ENCODE measurements at places on chromosomes 4 and X.

DNA sequence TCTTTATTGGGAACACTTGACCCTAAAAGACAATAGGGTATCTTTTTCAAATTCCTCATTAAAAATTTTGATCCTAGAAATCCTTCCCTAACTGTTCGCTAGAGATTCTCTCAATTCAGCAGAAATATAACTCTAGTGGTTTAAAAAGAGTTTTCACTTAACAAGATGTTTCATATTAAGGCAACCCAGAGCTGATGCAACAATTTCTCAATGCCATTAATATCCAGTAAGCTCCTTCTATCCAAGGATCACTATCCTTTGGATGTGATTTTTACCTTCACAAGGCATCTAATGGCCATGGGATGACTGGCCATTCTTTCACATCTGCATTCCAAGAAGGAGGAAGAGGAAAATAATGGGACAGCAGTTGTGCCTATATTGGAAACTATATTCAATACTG is 183.4 kb downstream of the ANKRD50 start:
- DNase-seq: no peak

DNA sequence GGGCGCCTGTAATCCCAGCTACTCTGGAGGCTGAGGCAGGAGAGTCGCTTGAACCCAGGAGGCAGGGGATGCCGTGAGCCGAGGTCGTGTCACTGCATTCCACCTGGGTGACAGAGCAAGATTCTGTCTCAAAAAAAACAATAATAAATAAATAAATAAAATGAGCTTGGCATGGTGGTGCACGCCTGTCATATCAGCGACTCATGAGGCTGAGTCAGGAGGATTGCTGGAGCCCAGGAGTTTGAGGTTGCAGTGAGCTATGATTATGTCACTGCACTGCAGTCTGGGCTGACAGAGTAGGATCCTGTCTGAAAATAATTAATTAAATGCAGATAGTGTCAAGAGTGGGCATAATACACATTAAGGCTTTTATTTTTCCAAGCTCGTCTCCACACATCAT is 77.5 kb downstream of the DHRSX start:
- no peak for DNase-seq

- peak; percentile 53 for DNase-seq
Observed at GRCh38 chrX:137926090-137926489, 360.2 kb downstream of the ZIC3 start.

DNA sequence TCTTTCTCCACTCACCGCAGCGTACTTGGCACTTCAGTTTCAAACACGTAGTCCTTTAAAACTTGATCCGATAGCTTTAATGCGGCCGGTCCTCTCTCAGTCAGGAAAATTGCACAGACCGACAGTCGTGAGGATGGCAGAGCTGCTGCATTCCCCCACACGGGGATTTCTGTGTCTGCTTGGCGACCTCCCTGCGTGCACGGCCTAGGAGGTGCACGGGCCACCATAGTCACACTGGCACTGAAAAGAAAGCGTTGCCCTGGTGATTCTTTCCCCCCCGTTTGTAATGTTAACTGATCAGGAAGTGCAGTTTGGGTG is 10.3 kb downstream of the AKAP17A start:
- DNase-seq: peak; percentile 1

DNA sequence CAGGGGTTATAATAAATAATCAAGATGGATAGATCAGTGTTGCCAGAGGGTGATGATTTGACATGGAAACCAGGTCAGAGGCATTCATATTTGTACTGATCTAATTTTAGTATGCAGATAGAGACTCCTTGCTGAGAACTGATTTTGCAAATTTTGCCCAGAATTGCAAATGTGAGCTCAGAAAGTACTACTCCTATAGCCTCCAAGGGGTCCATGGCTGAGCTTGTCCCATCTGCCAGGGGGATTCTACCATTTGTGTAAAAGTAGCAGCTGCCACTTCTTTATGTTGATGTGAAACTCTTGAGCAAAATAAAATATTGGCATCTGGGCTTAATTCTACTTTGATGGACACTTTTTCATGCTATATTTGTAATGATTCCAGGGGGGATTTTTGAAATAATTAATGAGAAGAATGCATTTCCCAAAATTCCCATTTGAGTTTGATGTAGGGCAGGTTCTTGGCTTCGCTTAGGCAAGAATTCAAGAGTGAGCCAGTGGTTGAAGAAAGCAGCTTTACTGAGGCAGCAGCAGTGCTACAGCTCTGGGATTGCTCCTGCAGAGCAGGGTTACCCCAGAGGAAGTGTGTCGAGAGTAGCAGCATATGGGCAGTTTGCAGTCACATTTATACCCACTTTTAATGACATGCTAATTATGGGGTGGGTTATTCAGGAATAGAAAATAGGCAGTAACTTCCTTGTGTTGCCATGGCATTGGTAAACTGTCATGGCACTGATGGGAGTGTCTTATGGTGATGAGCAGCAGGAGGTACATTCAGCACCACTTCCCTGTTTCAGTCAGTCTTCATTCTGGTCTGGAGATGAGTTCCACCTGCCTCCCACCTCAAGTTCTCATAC is 38.7 kb upstream of the DCLK2 start:
- DNase-seq: no peak

GRCh38 chr4:129240816-129241215 is 144.9 kb downstream of the C4orf33 start:
- DNase-seq: no peak

DNA sequence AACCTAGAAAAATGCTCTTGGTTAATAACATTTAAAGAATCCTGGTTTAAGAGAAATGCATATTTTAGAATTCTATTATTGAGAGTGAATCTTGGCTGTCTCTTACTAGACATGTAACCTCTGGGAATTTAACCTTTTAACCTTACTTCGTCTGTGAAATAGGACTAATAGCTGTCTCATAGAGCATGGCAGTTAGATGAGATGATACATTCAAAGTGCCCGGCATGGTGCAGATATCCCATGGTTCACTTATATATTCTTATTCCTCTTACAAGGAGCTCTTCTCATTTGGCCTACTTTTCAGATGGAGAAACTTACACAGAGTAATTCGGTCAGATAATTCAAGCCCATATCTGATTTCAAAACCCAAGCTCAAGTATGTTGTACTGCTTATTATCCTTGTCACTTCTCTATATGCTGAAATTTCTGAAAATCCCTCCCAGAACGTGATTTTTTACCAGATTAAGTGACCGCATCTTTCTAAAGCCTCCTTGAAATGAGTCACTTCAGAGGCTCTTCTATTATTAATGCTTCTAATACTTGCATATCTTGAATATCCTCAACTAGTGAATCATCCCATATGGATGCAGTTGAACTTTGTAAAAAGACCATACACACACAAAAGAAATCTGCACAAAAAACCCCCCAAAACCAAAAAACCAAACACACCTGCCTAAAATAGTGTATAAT is 4.9 kb downstream of the CDKN2AIP start:
- no peak for DNase-seq

DNA sequence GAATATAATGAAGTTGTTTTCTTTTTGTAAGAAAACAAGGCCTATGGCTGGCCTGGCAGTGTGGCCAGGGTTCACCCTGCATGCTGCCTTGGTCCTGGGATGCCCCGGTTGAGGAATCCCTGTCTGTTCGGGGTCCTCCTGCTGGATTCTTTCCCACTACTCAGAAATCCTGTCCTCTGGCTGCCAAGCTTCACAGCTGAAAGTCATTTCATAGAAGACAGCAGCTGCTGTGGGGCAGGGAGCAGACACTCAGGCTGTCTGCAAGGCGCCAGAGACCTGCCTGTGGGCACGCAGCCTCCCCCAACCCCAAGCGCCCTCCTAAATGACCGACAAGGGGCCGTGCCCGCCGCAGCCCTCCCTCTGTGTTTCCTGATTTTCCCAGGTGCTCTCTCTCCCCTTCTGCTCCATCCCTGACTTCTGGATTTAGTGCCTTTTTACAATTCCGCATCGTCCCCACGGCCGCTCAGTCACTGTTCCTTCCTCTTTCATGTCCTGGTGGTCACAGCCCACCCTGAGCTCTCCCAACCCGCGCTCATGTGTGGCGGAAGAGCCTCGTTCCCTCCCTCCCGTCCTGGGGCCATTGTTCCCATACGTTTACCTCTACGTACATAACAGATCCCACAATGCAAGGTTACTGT is 27.5 kb downstream of the ZFYVE28 start:
- no peak for DNase-seq

- DNase-seq: no peak
Observed at GRCh38 chr4:24335616-24336015, 248.7 kb downstream of the DHX15 start.

DNA sequence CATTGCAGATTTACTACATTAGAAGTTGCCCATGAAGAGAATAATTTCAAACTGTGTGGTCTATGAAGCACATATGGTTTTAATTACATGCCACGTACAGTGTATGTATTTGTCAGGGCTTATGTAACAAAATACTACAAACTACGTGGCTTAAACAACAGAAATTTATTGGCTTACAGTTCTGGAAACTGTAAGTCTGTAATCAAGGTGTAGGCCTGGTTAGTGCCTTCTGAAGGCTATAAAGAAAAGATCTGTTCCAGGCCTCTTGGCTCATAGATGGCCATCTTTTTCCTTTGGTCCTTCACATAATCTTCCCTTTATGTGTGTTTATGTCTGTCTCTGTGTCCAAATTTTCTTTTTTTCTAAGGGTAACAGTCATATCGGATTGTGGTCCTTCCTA is 1160.2 kb downstream of the FAM133A start:
- DNase-seq: no peak

- no peak for DNase-seq
Observed at GRCh38 chr4:114311787-114312186, 286.8 kb upstream of the UGT8 start.

DNA sequence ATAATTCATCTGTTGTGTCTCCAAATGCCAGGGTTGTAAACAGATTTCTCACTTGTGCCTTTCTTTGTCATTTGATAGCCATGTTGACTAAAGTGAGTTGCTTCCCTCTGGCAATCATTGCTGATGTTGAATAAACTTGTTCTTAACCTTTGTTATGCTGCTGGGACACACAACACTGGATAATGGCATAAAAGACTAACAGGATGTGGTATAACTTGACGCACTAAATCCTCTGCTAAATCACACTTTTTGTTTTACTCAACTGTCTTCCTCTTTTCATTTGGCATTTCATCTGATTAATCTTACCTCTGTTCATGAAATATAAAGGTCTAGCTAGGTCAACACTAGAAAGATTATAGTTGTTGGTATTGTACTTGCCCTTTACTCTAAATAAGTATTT is 17.6 kb upstream of the CXCL5 start:
- DNase-seq: no peak

GRCh38 chr4:170190265-170190664 is 100.5 kb upstream of the AADAT start:
- peak; percentile 4 for DNase-seq

DNA sequence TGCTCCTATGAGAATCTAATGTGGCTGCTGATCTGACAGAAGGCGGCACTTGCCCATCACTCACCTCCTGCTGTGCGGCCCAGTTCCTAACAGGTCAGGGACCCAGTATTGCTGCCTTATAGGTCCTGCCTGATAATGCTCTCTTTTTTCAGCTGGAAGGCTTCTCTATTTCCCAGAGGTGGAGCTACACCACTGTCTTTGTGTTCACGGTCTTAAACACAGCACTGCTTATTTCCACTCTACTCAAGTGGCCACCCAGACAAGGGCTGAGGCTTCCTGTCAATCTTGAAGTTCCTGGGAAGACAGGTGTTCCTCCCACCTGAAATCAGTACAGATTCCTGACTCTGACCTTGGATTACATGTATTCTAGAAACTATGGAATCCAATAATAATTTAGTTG is 270.6 kb downstream of the NR3C2 start:
- no peak for DNase-seq

DNA sequence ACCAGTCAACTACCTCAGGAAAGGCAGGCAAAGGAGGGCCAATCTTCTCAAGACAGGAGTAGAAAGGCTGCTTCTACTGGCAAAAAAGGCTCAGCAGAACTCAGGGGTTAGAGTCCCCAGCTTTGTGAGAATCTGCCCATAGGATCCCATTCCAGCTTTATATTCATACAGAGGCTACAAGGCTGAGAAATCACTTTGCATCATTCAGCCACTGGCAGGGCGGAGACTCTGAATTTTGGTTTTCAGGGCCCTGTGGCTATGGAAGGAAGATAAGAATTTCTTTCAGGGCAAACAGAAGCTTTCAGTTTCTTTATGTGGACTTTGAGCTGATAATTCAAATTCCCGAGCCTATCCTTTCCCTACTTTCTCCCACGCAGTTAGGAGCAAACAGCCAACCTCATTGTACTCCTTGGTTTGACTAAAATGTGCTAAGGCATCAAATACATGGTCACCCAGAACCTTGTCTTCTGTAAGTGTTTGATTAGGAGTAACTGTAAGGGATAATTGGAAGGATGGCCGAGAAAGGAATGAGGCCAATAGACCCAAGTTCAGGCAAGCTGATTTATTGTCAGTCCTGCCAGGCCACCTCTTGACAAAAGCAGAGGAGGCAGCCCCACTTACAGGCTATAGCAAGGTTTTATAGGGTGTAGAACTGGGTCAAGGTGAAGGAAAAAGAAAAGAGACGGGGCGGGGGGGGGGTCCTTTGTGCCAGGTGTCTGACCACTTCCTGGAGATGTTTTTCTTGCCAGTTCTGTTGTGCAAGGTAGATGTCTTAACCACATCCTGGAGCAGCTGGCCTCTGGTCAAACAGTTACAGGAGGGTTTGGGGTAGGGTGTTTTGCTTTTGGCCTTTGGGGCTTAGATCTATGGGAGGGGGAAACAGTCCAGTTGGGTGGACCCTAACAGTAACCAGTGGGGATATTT is 165.3 kb upstream of the PPP1R2C start:
- no peak for DNase-seq

DNA sequence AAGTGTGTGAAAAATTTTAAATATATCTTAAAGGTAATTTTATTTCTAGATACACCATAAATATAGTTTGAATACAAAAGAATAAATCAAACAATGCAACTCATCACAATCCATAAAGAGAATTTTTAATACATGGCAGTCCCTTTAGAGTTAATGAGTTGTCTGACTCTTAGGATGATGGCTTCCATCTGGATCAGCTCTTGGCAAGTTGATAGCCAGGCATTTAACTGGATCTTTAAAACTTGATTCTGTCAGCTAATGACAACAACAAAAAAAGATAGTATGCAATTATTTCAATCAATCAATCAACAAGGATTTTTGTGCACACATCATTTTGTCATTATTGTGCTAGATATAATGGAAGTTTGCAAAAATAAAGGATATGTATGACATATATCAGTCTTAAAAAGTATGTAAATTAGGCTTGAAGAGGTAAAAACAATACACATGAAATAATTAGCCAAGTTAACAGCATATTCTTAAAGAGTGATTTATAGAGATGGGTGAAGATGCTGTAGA is 174.9 kb upstream of the PCDH18 start:
- DNase-seq: no peak

GRCh38 chrX:63503541-63503940 is 152.4 kb upstream of the SPIN4 start:
- DNase-seq: peak; percentile 86

DNA sequence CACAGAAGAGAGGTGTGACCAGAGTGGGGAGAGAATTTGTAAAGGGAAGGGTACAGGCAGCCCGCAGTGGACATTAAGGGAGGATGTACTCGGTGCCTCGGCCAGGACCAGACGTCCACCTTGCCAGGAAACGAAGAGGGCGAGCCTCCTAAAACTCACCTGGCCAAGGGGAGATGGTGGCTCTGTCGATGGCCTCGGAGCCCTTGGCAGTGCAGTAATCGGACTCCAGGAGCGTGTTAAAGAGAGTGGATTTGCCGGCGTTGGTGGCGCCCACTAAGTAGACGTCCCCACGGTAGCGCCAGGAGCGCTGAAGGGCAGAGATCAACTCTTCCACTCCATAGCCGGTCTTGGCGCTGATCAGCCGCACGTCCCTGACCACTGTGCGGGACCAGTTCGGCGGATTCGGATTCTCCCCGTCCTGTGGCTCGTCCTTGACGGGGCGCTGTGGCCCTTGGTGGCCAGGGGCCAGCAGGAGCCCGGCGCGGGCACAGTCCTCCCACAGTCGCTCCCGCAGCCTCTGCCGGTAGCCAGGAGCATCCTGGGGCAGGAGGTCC is 1.0 kb downstream of the NOA1 start:
- DNase-seq: no peak

Data from ELF-1 (cell line).